ENCODE measurements at places on chromosomes 16 and 17.

DNA sequence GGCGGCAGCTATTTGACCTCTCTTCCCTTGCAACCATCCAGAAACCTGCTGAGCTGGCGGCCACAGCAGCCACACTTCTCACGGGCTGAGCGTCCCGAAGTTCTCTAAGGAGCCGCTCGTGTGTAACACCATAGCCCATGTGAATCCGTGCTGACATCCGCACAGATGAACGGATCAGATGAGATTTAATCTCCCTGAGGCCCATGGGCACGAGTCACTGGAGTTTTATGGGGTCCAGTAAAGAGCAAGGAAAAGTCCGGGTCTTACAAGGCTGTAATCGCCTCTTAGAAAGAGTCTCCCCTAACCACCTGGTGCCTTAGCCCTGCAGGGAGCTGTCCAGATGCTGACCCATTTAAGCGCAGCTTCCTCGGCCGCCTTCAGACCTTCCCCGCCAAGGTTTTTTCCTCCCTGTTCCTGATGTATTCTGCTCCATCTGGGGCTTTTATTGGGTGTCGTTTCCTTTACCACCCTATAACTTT, 5.5 kb upstream of the CACNG5 start:
- peak; percentile 66 for DNase-seq

DNA sequence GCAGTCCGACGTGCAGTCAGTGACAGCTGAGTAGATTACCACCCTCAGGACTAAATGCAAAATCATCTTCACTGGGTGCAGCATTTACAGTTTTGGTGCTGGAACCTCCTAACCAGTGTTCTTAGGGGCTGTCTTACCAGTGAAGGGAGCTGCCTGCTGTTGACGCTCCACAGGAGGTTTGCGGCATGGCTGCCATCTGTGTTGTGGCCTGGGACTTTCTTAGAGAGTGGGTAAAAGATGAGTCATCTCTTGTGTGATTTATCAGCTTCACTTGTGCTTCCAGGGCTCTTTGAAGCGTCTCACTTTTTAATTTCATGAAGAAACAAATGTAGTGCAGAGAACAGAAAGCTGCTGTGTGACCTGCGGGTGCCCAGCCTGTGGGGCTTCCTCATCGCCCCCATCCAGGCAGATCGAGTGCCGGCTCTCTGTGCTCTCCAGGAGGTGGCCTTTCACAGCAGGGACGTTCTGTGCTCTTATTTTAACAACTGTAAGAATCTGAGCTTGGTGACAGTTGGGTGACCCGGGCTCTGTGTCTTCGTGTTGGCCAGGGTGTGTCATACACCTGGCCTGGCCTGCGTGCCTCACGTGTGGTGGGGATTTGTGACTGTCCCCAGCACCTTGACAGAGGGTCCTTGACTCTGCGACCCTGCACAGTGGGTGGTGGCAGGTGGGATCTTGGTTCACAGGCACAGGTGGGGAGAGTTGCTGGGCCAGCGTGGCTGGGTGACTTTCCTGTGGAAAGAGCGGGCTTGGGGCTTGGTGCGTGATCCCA, 24.3 kb upstream of the ZNF750 start:
- no peak for DNase-seq

DNA sequence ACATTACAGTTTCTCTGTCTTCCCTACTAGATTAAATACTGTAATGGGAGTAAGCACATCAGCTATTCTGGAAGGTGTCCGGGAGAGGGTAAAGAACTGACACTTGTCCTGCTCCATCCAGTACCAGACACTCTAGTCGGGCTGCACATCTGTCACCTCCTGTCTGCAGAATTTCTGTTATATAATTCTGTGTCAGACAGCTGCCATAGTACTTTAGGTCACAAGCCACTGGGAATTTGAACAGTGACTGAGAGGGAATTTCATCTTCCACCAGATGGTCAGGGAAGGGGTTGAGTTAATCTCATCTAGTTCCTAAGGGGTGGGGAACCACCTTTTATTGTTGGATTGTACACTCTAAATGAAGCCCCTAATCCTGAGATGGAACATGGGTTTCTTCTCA, 58.6 kb upstream of the NUDT7 start:
- DNase-seq = no peak

GRCh38 chr16:22225060-22225459, 19.0 kb downstream of the EEF2K start:
- DNase-seq = no peak

Measured in right lobe of liver (tissue), 6 donors.